Kidney (tissue), 22 donors: ENCODE measurements at places on chromosomes 3 and 15. TPM values are rescaled to one million over a fixed set of nuclear protein-coding genes. Genes with fewer than 3 reads are reported as not detected.

Gene GPR87
- not detected for polyA plus RNA-seq

Gene CPNE9
- polyA plus RNA-seq, result 0.19 TPM

Gene DHX30
- 37.8 TPM for polyA plus RNA-seq

Gene FGD5
- 18.7 TPM for polyA plus RNA-seq

Gene ST6GAL1
- polyA plus RNA-seq, result 62.6 TPM

Gene AMT
- 44.1 TPM for polyA plus RNA-seq

Gene IMPG2
- polyA plus RNA-seq, result 0.15 TPM

Gene FAM3D
- 0.41 TPM for polyA plus RNA-seq

Gene CCR9
- polyA plus RNA-seq, result 0.43 TPM
